ENCODE measurements at places on chromosomes 13 and 19.

DNA sequence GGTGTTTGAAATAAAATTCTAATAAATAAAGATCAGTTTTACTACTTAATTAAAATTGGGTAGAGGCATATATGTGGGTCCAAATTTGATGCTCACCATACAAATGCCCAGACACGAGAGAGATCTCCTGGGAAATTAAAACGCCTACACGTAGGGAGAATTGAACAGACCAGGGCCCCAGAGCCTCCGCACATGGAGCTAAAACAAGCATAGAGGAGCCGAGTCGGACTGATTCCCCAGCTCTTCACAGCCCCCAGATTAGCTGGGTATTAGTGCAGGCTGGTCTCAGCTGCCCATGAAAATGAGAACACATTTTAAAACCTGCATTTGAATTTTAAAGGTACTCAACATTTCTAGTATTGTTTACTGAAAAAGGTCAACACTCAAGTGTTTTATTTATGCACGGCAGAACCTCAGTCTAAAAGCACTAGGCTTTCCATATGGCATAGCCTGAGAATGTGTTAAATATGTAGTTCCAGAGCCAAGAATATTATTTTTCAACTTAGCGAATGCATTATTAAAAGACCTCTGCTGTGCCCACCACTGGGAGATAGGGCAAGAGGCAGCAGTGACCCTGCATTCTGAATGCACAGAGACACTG lies 344.8 kb downstream of the ENOX1 start:
- DNase-seq: no peak

DNA sequence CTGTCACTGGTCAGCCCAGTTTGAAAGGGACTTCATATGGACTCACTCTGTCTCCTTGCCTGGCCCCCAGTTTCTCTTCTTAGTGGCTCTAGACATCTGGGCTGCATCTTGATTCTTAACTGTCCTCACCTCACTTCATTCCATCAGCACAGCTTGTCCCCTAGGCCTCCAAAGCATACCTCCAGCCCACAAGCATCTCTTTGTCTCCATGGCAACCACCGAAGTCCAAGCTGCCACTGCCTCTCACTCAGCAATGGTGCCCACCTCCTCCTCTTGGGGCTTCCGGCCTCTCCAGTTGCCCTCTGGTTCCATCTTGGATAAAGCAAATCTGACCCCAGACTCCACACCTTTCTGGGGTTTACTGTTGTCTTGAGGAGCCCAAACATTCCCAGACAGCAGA lies 9.9 kb upstream of the KLHL26 start:
- DNase-seq: no peak

DNA sequence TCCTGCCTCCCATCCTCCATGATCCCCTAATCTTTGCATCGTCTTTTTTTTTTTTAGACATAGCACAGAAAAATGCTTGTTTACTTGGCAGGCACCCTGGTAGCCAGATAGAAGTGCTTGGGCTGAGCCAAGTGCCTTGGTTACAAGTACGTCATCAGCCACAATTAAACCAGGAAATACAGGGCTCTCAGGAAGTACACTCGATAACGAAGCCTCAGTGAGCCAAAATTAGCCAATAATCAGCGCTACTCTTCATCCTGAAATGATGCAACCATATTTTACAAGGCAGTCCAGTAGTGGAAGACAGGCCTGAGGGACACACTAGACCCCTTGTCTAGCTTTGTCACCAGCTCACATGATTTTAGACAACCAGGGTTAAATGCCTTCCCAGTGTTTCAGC lies 194.0 kb upstream of the NBEA start:
- no peak for DNase-seq

DNA sequence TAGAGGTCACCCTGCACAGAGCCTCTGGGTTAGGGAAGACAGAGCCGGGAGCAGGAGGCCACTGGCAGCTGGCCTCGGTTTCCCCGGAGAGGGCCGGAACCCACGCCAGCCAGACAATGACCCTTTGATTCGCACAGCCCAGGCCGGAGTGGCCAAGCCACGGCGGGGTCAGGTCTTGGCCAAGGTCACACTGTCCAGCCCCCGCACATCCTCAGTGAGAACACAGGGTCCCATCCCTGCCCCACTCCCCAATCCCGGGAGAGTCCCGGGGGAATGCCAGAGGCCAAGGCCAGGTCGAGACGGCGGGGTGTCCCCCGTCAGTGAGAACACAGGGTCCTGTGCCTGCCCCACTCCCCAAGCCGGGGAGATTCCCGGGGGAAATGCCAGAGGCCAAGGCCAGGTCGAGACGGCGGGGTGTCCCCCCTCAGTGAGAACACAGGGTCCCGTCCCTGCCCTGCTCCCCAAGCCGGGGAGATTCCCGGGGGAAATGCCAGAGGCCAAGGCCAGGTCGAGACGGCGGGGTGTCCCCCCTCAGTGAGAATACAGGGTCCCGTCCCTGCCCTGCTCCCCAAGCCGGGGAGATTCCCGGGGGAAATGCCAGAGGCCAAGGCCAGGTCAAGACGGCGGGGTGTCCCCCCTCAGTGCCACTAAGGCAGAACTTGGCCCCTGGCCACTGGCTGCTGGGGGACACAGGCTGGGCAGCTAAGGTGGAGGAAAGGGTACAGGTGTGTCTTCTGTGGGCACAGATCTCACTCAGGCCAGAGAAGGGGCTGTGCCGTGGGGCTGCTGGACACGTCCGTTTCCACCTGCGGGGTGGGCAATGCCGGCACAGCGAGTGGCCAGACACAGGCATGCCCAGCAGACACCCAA lies 1.7 kb upstream of the FSTL3 start:
- DNase-seq: no peak

DNA sequence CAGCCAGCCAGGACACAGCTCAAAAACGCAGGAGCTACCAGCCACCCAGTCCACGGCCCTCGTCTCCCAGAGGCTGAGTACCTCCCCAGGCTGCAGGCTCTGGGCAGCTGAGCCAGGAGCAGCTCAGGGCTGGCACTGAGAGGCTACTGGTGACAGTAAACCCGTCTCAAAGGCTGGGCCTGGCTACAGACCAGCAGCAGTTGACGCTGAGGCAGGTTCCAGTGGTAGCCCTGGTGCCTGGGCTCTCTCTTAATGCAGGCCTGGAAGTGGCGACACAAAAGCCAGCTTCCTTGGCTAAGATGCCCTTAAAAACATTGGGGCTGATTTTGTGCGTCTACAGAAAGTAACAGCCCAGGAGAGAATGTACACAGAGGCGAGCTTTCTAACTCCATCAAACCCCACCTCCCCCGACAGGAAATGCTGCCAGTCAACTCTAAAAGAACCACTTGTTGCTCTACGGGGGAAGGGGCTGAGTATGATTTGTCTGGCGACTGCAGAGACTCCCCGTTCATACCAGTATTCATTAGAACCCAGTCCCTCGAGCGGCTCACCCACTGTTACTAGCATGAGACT lies 126.3 kb downstream of the STK24 start:
- DNase-seq: no peak

GRCh38 chr13:93399212-93399611 lies 172.6 kb downstream of the GPC6 start:
- no peak for DNase-seq

- DNase-seq: no peak
Measured at GRCh38 chr13:97278435-97279411, 56.6 kb downstream of the MBNL2 start.

Measured in SJSA1 (cell line).